ENCODE measurements at places on chromosomes 13 and 19.

DNA sequence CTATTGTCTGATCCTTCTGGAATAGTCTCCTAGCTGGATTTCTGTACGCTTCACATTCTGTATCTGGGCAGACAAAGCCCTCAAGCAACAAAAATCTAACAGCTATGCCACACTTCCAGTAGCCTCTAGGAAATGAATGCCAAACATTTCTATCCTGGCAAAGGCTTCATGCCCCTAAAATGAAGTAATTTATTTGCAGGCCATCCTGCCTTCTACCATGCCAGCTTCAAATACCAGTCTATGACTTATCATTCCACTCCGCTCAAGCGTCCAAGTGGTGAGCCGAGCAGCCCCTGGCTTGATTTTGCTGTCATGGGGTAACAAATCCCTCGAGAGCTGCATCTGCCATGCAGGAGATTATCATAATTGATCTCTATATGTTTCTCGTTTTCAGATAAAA is 86.9 kb downstream of the LHFPL6 start:
- DNase-seq: no peak

GRCh38 chr19:40754611-40755247 is 3.7 kb downstream of the SNRPA start:
- DNase-seq: no peak

DNA sequence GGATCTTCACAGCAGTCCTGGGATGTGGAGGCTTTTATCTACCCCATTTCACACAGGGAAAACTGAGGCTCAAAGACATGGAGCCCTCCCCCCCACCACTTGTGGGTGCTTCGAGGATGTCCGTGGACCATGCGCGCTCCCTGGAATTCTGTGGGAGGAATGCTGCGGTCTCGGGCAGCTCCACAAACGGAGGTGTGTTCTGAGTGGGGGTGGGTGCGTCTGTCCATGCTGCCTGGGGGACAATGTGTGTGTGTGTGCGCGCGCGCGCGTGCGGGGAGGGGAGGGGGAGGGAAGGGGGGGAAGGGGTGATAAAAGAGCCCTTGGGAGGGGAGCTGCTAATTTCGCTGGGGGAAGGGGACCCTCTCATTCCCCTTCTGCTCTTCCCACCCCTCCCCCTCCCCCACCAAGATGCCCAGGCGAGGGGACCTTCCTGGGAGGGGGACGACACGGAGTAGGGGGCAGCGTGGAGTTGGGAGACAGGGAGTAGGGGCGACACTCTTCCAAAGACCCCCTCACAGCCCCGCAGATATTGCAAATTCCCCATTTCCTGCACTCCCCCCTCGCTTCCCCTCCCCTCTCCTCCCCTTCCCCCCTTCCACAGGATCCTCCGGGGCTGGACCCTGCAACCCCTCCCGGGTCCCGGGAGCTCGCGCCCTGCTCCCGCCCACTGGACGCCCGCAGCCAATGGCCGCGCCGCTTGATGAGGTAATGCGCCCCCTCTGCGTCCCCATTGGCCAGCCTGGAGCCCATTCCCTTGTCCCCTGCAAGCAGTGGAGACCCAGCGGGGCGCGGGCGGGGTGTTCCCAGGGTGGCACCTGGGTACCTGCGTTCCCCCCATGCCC is 18.9 kb upstream of the ZNRF4 start:
- DNase-seq: peak; percentile 25

DNA sequence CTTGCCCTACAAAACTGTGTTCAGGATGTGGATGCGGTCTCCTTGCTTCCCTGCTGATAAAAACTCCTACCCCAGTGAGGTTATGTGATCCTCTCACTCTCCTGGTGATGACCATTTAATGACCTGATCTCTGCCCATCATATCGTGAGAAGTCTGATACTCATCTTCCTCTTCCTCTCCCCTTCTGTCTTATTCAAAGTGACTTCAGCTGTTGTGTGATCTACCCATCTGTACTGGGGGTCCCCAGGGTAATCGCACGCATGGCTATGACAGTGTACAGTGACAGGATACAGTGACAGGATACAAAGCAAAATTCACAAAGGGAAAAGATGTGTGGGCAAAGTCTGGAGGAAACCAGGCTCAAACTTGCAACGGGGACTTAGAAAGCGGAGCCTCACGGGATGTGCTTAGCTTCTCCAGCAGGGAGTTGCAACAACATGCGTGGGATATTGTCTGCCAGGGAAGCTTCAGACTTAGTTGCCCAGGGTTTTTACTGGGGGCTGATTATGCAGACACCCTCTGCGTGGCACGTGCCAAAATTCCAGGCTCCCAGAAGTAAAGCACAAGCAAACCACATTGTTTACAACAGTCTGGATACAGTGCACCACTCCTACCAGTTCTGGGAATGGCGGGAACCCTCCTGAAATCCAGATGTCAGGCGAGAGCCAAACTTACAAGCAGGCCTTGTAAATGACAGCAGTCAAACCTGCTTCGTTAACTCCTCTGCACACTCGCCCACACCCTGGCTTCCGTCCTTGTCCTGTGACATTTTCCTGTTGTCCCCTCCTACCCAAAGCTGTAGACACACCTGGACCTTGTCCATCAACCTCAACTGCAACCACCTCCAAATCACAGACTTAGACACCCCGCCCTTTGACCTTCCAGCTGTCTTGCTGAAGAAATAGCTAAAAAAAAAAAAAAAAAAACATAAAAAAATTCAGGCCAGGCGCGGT is 18.0 kb upstream of the GARRE1 start:
- DNase-seq: no peak

- no peak for DNase-seq
These were observed 59.7 kb downstream of the SHISA2 start for GRCh38 chr13:25992076-25992475.

DNA sequence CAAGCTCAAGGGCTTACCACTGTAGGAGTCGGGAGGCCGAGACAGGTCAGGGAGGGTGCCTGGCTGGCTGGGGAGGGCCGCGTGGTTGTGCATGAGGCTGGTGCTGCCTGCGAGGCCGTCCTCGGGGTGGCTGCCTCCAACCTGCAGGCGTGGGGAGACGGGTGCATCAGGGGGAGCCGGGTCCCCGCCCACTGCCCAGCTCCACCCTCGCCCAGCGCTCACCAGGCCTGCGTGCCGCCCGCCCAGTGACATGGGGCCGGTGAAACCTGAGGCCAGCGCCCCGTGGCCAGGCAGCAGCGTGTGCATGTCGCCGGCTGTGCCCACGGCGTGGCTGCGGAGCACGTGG is 13.8 kb upstream of the UQCR11 start:
- DNase-seq: no peak

GRCh38 chr19:854549-854948 is 2.4 kb downstream of the ELANE start:
- DNase-seq: no peak

Data from NCI-H510A treated with DMSO at 0.1 percent for 48 hours (cell line).